Stimulated activated CD4-positive, alpha-beta T cell treated with anti-CD3 and anti-CD28 coated beads, Interleukin-12 subunit alpha, Interleukin-12 subunit beta, amount 100 ng/mL, for 24 hours (primary cell): ENCODE measurements at places on chromosomes 4 and X.

GRCh38 chrX:37371578-37371991, 22.4 kb downstream of the PRRG1 start:
- DNase-seq = no peak

DNA sequence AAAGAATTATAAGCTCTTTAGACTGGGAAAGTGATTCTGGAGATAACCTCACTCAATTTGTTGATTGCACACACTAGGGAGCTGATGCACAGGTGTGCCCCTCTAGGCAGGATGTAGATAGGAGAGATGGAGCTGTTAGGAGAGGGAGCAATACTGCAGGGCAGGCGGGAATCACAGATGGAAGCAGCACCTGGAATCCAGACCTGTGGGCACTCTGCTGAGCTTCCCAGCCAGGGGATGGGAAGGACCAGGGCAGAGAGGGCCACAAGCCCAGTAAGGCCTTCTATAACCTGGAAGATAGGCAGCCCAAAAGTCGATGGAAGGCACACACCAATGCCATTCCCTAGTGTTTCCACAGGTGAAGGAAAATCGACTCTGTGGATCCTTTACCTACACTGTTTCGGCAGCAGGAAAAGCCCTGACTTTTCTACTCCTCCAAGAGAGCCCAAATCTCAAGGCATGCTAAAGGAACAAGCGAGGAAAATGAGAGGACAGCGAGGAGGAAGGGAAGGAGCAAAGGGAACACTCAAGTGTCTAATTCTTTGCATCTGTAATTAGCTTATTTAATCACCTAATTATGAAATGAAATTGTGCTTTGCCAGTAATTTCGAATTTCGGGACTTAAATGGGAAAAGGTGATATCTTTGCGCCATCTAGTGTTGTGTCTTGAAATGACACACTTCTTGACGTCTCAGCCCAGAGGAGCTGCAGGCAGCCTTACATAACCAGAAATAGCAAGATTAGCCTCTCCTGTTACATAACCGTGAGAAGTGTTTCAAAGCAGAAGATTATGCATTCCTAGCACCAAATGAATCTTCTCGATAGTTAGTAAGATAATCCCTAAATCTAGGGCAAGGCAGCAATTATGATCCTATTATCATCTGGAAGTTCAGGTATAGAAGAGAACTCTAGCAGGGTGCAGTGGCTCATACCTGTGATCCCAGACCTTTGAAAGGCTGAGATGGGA, 31.0 kb upstream of the TLR3 start:
- DNase-seq = no peak

DNA sequence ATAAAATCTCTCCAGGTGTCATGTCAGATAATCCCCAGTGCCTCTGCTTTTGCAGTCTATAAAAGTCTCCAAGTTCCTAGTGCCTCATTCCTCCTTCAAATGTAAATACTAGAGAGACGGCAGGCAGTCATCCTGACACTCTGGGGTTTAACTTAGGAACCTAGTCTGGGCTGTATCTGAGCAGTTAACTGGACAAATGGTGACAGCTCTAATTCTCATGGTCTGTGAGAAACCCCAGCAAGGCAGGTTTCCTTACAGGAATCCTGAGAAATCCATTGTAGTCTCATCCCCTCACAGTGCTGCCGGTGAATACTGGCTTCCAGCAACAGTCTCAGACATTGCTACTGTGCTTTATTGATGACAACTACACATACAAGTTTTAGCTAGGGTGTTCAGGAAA, 246.8 kb downstream of the SNCA start:
- no peak for DNase-seq

GRCh38 chrX:2498781-2499302, 1.9 kb downstream of the DHRSX start:
- DNase-seq = no peak

- no peak for DNase-seq
Measured at GRCh38 chr4:26055855-26056254, 141.8 kb downstream of the SMIM20 start.

DNA sequence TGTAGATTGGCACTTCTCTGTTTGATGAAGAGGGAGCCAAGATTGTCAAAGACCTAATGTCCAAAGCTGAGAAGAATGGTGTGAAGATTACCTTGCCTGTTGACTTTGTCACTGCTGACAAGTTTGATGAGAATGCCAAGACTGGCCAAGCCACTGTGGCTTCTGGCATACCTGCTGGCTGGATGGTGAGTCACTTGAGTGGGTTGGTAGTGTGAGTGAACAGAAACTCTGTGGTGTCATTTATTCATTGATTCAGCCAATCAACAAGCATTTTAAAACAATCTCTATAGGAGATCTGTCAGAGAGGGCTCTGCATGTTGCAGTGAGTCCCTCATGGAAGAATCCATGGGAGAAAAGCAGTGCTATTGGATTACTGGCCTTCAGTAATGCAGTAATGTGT, 16.3 kb downstream of the TAF9B start:
- DNase-seq = no peak

DNA sequence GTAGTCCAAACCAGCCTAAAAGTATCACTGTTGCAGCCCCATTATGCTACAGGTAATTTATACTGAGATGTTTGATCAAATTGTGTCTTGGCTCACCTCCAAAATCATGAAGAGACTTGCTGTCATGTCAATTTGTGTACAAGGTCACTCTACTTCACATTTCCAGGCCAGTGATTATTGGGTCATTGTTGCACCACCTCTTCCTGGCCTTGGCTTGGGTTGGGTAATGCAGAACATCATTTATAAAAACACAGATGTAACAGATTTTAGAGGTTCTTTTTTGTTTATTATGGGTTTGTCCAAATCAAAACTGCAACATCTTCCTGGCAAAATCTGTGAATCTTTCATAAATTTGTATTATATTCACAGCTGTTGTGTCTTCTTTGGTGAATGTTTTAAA, 459.5 kb downstream of the ANKRD50 start:
- no peak for DNase-seq

GRCh38 chr4:80171251-80171650, 26.1 kb upstream of the PRDM8 start:
- DNase-seq = no peak

- no peak for DNase-seq
Measured at GRCh38 chr4:141003193-141003592, 130.1 kb downstream of the RNF150 start.

GRCh38 chrX:113457719-113458118, 617.1 kb upstream of the AMOT start:
- DNase-seq = no peak

GRCh38 chr4:177236886-177237285, 72.8 kb upstream of the NEIL3 start:
- DNase-seq = no peak

DNA sequence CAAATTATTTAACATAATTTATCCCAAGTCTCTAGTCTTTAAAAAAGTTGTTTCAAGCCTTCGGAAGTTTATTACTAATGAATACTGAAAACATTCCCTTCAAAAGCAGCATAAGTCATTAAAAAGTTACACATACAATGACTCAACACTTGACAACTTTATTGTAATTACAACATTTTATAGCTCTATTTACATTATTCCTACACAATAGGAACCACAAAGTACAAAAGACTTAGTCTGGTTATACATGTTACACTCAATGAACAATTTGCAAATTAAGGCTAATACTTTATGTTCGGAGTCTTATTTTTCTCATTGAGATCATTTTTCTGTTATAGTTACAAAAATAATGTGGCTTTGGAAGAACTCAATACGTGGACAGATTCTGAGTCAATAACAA, 114.4 kb upstream of the POF1B start:
- DNase-seq = no peak

DNA sequence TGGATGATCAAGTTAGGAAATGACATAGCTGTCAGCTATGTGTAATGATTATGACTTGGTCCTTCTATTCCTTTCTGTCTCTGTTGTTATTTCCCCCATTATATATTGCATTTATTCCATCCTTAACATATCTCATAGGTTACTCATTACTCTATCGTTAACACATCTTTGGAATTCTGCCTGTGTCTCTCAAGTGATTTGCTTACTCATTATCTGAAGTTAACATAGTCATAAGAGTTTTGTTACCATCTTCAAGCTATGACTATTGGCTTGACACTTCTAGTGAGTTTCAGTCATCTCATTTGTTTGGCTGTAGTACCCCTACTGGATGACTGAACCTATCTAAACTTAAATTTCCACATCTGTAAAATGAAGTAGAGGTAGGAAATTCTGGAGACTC, 286.1 kb upstream of the PPP1R2C start:
- no peak for DNase-seq

- no peak for DNase-seq
Measured at GRCh38 chrX:635428-636090, 5.0 kb downstream of the SHOX start.

GRCh38 chr4:825063-825970, 612 bp downstream of the CPLX1 start:
- no peak for DNase-seq

GRCh38 chrX:153853180-153853901, 23.0 kb upstream of the PDZD4 start:
- no peak for DNase-seq

DNA sequence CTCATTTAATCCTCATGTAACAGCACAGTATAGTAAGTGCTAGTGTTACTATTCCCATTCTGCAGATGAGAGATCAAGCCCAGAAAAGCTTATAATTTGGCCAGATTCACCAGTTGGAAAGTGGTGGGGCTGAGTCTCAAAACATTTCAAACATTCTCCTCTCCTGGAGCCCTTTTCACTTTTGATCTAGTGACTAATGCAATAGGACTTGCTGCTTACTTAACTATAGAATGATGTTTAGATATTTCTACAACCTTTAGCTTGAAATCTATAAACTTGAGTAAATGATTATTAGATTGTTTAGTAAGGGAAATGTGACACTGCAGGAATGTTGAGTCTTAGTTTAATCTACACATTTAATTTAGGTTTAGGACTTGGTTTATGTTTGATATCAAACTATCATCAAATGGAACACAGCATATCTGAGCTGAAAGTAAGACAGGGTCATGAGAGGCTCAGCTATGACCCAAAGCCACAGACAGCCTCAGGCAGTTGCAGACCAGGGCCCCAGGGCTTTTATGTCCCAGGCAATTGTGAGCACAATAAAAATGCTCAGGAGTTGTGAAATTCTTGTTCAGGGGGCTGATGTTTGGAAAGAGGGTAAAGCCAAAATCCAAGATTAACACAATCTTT, 199.5 kb upstream of the HS3ST1 start:
- DNase-seq = no peak
